ENCODE measurements at places on chromosomes 11 and 22. TPM values are rescaled to one million over a fixed set of nuclear protein-coding genes. Genes with fewer than 3 reads are reported as not detected.

- H3K4me3 ChIP-seq: no peak overlapping the region
- H3K4me1 ChIP-seq: no peaks in the 10 kb centered on the region
- H3K36me3 ChIP-seq: no peaks in the 10 kb centered on the region
- no peak overlapping the region for H3K27ac ChIP-seq
Measured at GRCh38 chr11:6505577-6506240, 8.6 kb downstream of the DNHD1 start.

DNA sequence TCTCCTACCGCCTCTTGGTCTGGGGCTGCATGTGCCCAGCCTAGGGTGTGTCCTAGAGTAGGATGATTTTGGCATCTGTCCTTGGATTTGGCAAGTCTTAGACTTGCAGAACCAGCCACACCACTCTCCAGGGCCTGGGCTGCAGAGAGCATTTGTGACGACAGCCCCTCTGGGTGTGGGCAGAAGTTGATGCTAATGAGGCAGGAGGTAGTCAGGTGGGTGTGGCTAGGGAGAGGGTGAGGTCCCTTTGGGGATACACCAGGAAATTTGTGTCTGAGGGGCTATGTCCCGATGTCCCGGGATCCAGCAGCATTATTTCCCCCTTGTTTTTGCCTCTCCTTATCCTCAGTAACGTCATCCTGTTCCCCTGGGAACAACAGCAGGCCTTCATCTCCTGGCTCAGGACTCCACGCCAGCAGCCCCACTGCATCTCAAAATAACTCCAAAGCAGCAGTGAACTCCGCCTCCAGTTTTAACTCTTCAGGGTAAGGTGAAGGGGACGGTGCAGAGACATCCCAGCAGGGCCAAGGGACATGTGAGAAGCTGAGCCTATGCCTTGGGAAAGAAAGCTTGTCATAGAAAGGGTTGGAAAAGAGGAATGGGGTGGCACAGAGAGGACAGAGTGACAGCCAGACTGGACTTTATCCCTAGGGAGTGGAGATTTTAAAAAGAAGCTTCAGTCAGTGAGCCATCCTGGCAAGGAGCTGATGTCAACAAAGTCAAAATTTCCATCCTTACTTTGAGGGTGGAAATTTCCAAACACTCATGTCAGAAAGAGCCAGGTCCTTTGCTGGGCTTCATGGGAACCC, 8.0 kb upstream of the TLCD5 start:
- H3K27me3 ChIP-seq: no peaks in the 10 kb centered on the region
- H3K27ac ChIP-seq: 0 out of 2 replicates have a peak overlapping the region, but pooled peaks have one; percentile 15
- peak overlapping the region; percentile 28 for H3K4me3 ChIP-seq
- peaks cover 22% of the 10 kb centered on the region for H3K4me1 ChIP-seq

GRCh38 chr11:63710476-63711217, 29.3 kb downstream of the RTN3 start:
- H3K27ac ChIP-seq: no peak overlapping the region
- DNase-seq: no peak
- no peaks in the 10 kb centered on the region for H3K36me3 ChIP-seq
- H3K4me3 ChIP-seq: no peak overlapping the region
- no peaks in the 10 kb centered on the region for H3K27me3 ChIP-seq
- H3K4me1 ChIP-seq: 0 out of 2 replicates have a peak, but pooled peaks cover 2% of the 10 kb centered on the region

DNA sequence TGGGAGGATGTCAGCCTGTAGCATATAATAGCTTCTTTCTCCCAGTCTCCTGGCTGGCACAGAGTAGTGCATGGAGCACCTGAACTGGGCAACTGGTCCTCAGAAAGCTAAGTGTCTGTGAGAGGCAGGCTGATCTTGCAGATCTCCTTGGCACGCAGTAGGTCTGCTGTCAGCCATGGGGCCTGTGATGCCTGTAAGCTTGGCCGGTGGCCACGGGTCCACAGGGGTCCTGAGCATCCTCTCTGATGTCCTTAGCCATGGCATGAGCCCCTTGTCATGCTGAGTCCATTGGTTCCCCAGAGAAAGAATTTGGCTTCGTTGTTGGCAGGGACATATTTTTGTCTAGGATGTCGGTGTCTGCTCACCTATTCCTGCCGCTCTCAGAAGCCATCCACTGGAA, 25.0 kb downstream of the AMPD3 start:
- H3K4me1 ChIP-seq: no peaks in the 10 kb centered on the region
- no peak for DNase-seq
- H3K4me3 ChIP-seq: no peak overlapping the region

The ZBTB16 gene
- total RNA-seq: 0.25 TPM
